ENCODE measurements at places on chromosomes 1 and 21.

GRCh38 chr1:12643079-12643478 is 806 bp upstream of the AADACL4 start:
- no peak for DNase-seq

- no peak for DNase-seq
These were observed 93.9 kb upstream of the KCNA3 start for GRCh38 chr1:110768605-110769004.

DNA sequence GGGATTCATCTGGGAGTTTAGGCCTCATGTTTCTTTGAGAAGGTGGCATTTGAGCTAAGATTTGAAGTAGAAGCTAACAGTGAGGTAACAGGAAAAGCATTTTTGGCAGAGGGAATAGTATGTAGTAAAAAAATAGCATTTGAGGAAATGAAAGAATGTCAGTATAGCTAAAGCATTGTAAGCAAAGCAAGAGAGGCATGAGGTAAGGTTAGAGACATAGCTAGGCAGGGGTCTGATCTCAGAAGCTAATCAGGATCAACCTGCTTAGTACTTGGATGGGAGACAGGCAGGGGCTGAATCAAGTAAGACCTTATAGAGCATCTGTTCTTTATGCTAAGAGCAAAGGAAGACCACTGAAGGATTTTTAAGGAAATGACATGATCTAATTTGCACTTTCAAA is 4.0 kb downstream of the POLR3C start:
- DNase-seq, result no peak

- no peak for DNase-seq
These were observed 34.8 kb downstream of the KPNA6 start for GRCh38 chr1:32142446-32143301.

DNA sequence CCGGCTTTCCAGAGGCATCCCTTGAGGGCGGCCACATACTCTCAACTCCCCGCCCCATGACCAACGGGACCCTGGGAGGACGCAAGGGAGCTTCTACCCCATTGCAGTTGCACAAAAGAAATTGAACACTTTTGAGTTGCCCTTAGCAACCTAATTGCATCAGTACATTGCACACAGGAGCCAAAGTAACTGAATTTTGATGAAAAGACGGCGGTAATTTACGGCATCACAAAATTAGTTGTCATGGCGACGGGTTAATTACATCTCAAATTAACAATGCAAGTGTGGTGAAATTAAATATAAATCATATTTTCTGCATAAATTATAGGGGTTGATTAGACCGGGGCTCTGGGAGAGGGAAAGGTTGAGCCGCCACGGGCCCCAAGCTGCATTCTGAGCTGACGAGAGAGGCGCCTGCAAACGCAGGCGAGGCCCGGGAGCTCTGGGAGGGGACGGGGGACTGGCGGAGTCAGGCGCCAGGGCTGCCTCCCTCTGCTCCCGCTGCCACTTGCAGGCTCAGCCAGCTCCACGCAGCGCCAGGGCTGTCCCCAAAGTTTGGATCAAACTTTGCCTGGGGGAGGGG is 61.4 kb downstream of the CASZ1 start:
- no peak for DNase-seq

DNA sequence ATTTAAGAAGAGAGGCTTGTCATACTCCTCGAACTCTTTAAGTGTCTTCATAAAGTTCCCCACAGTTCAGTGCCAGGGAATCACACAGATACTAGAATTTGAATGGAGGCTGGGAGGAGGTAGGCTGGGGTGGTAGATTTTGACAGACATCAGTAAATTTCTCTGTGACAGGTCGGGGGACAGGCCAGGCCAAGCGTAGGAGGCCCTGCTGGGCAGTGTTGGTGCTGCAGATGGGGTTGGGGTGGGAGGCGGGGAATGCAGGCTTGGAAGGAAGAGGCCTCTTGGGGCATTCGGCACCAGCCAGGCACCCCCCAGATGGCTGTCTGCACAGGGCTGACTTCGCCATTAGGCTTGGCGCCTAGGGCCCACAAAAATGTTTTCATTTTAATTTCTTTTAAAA is 84.0 kb downstream of the MAN1C1 start:
- DNase-seq, result no peak

- DNase-seq, result no peak
These were observed 8.7 kb downstream of the OR2W3 start for GRCh38 chr1:247904122-247904521.

DNA sequence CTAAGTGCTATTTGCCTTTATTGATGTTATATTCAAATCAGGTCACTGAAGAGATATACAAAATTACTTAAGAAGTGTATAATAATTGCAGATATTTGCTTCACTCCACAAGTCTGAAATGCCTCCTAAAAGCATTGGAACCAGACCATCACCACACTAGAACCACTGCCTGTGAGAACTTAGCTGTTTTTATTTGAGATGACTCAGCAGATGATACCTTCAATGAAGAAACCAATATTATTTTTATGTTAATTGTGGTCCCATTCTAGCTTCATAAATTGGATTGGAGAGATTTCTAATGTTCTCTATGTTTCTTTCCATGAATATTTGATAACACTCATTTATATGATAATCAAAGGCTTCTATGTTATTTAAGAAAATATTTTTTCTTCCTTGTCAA is 740.6 kb downstream of the KCNT2 start:
- no peak for DNase-seq

- DNase-seq, result peak; percentile 11
These were observed 1.1 kb upstream of the YBX1 start for GRCh38 chr1:42680921-42681683.

DNA sequence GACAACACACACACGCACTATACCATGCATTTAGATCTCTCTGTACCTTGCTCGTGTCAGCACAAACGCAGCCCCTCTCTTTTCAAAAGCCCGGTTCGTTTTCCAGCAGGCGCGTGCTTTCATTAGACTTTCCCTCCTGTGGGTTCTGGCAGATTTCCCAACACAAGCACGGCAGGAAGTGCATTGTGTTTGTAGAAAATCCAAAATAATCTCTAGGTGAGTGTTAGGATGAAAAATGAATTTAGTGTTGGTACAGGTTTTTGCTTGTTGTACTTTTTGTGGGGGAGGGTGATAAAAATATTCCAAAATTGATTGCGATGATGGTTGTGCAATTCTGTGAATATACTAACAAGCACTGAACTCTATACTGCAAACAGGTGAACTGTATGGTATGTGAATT is 54.1 kb upstream of the POFUT2 start:
- DNase-seq, result no peak

GRCh38 chr1:53462193-53462592 is 3.0 kb downstream of the DMRTB1 start:
- DNase-seq, result no peak

DNA sequence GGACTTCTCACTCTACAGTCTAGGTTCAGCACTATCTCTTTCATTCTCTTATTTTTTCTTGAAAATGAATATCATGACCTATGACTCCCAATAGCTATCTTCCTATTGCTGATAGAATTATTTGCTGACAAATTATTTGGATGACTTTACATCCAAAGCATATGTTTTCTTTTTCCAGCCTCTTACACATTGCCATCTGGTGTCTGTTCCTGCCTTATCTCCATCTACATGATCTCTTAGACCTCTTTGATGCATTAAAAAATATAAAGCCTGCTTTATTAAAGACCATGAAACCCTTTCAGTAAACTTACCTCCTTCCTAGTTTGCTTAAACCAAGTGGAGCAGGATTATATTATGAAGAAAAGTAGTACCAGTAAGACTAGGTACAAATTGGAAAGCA is 700.9 kb upstream of the CXADR start:
- no peak for DNase-seq

DNA sequence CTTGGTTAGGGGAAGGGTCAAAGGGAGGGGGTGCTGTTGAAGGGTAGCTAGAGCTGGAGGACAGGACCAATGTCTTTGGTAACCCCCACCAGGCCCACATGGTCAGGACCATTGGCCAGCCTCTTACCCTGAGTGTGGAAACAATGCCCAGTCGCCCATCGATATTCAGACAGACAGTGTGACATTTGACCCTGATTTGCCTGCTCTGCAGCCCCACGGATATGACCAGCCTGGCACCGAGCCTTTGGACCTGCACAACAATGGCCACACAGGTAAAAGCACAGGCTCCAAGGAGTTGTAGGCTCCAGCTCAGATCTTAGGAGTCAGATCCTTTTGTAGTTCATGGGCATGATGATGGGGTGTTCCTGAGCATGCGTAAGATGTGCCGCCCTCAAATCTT is 3.8 kb downstream of the CA14 start:
- no peak for DNase-seq
